DMS153 (cell line): ENCODE measurements at places on chromosomes 6 and 20.
A peak's percentile ranks its signal among the peaks of the same experiment; 100 is the strongest.

DNA sequence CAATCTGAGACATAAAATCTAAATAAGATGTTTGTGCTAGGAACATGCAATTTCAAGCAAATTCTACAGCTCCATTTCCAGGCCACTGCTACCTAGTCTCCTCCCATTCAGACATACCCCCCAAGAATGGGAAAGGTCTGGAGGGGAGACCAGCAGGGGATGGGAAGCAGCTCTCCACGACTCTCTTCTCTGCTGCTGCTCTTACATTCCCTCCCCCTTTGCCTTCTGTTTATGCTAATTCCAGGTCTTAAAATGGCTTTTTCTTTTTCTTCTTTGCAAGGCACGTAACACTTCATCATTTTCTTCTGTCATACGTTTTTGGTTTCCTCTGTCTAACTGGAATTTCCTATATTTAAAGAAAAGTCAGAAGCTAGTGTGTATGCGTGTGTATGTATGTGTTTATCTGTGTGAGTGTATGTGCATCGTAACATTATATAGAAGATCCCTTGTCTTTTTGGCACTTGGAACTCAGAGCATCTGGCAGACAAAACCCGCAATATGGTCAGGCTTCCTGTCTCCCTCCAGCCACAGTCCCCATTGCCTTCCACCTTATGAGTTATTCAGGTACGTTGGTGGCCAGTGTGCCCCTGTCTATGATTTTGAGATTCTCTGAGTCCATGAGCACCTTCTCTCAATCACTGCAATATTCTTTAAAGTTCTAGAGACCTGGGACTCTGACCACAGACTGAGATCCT lies 493.7 kb downstream of the BTBD3 start:
- DNase-seq, result no peak

DNA sequence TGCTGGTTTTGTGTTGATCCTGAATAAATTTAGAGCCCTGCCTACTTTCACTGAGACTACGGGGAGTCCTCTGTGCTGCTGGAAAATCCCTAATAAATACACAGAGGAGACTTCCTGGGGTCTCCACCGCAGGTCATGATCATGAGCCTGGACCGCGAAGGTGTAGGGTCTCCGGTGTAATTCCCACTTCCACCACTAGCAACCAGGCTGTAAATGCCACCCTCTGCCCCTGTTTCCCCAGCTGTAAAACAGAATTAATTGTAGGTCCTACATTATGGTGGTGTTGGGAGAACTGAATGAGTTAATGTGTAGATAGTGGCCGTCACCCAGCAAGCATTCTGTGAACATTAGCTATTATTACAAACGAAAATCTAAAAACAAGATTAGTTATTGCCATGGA lies 191.6 kb upstream of the THBS2 start:
- DNase-seq, result no peak

DNA sequence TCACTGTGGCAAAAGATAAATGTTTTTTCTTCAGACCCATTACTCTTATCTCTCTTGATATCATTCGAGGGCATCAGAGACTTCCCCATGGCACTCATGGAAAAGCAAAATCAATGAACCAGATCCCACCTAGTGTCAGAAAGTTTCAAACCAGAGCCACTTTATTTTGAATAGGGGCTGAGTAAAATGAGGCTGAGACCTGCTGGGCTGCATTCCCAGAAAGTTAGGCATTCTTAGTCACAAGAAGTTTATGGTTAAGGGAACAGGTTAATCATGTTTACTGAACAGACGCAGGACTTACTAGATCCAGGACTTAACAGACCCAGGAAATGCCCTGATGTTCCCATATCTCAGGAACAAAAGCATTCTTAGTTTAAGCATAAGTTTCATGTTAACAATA lies 369.9 kb downstream of the BTBD3 start:
- no peak for DNase-seq

GRCh38 chr20:53555081-53555480 lies 38.6 kb downstream of the ZNF217 start:
- DNase-seq, result no peak

DNA sequence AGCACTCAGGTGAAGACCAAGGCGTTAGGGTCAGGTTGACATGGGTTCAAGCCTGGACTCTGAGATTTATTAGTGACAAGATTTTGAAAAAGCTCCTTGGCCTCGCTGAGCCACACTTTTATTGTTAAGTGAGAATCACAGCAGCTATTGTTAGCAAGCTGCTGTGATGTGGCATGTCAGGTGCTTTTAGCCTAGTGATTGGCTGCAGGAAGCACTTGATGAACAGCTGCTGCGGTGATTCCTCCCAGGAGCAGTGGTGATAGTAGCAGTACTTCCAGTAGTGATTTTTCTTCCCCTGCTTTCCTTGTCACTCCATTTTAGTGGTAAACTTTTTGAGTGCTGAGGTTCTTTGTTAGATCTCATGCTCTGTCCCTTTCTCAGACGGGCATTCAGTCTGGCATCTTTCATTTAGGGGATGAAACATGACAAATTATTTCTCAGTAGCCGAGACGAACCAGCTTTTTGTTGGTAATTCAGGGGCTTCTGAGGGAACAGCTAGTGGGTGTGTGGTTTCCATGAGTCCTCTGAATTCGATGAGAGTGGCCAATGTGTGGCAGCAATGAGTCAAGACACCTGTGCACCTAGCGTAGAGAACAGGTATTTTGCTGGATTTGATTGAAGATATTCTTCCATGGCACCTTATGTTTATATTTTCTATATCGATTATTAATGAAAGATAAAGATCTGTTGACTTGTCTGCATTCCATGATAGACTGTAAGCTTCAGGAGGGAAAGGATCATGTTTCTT lies 696.7 kb downstream of the DHX35 start:
- DNase-seq, result no peak

DNA sequence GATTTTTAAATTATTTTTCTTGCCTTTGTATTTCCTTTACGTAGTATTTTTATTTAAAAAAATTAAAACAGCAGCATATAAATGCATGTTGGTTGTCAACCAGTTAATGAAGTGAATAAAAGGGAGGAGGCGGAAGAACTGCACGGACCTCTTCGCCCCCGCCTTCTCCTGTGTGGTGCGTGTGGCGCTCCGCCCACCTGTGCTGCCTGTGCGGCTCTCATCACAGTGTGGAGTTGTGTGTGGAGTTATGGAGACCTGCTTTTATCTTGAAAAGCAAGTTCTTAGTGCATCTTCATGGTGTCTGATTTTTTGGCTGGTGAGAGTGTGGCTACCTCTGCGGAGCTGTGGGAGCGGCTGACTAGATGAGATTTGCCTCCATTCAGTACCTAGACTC lies 58.4 kb downstream of the PTPN1 start:
- DNase-seq, result no peak

- DNase-seq, result no peak
Observed at GRCh38 chr6:138104618-138105213, 2.5 kb downstream of the PERP start.

GRCh38 chr6:108944707-108945680 lies 96.8 kb downstream of the ARMC2 start:
- no peak for DNase-seq

- DNase-seq, result no peak
Observed at GRCh38 chr20:35839904-35840303, 68.1 kb downstream of the PHF20 start.

GRCh38 chr6:13411484-13411883 lies 75.9 kb downstream of the GFOD1 start:
- no peak for DNase-seq

- no peak for DNase-seq
Observed at GRCh38 chr6:87522686-87523085, 49.9 kb downstream of the SLC35A1 start.

DNA sequence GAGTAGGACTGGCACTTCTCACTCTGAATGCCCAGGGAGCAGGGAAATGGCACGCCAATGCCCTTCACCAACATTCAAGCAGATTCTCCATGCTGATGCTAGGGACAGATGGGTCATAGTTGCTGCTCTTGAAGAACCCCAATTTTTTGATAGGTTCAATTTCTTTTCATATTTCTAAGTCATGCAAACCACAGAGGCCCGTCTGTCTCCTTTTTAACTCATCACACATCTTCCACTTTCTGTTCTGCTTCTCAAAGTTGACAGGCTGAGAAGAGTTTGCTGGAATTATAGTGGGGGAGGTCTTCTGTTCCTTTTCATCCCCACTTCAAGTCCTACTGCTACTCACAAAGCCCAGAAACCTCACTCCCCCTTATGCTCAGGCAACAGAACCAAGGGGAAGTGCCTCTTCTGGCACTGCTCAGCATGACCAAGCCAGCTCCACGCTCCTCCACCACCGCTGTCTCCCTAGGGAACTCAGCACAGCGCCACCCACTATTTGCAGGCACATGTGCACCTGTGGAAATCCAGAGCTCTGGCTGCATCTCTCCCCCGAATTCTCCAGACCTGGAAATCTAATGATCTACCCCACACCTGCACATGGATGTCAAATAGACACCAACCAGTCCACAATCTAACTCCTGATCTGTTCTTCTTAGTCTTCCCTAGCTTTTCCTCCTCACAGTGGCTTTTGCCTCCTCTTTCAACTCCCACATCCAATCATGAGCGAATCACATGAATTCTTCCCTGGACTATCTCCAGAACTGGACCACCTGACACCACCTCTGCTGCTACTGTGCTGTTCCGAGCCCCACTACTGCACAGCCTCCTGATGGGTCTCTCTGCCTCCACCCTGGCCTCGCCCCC lies 10.7 kb downstream of the ZBTB24 start:
- DNase-seq, result no peak

- DNase-seq, result peak; percentile 66
Observed at GRCh38 chr6:82144852-82145340, 102.6 kb downstream of the IBTK start.

GRCh38 chr6:31736021-31736767 lies at the start of gene CLIC1:
Gene CLIC1 (minus strand): TSS chr6:31736530. CDS start chr6:31736300, 230 bp downstream.
- peak; percentile 82 for DNase-seq

DNA sequence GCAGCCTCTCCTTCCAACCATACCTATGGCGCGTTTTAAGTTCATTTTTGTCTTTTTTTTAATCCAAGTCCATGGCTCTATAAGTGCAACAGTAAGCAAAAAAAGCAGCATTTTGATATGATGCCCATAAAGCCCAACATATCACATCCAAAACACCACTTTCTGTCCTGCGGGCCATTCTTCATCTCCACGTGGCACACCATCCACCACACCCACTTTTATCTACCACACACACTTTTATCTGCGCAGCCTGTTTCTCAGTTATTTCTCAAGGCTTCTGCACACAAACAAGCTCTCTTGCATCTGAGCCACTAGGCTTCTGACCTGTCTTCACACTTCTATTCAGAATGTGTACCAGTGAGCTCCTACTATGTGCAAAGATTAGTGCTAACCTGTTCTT lies 5.3 kb downstream of the GCLC start:
- no peak for DNase-seq

- no peak for DNase-seq
Observed at GRCh38 chr6:87628881-87629280, 38.9 kb downstream of the ORC3 start.

DNA sequence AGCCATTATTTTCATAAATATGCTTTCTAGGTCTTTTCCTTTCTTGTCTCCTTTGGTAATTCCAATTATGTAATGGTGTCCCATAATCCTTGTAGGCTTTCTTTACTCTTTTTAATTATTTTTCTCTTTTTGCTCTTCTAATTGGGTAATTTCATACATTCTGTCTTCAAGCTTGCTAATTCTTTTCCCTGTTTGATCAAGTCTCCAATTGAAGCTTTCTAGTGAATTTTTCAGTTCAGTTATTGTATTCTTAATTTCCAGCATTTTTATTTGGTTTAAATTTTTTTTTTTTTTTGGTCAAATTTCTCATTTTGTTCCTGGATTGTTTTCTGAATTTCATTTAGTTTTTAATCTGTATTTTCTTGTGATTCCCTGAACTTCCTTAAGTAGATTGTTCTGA lies 74.9 kb upstream of the UST start:
- DNase-seq, result no peak

DNA sequence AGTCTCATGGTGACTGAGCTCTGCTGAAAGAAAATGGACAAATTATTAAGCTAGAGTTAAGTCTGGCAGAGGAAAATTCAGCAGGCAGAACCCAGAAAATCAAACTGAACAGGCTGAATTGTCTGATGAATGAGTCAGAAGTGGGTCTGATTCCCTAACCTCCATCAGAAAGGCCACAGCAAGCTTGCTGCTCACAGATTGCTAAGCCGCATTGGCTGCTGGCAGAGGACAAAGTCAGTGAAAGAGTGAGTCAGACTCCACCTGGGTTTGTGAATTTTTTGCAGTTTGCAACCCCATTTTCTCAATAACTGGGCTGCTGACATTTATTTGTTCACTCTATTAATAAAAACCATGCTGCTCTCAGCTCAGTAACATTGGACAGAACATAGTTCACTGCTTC lies 191.3 kb downstream of the EPM2A start:
- no peak for DNase-seq

DNA sequence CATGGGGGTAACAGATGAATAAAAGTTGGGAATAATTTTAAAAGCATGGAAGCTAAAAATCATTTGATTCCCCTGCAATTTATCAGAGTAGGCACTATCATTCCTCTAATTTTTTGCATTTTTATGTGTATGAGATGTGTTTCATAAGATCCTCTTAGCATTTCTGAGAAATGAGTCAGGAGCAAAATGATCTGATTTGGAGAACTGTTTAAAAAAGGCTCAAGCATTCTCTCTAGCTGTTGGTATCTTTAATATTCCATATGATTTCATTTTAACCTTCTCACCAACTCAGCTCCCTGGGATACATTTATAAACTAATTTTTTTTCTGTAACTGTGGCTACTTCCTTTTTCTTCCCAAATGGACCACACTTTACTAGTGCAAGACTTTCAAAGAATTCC lies 60.9 kb downstream of the MCHR2 start:
- DNase-seq, result no peak

DNA sequence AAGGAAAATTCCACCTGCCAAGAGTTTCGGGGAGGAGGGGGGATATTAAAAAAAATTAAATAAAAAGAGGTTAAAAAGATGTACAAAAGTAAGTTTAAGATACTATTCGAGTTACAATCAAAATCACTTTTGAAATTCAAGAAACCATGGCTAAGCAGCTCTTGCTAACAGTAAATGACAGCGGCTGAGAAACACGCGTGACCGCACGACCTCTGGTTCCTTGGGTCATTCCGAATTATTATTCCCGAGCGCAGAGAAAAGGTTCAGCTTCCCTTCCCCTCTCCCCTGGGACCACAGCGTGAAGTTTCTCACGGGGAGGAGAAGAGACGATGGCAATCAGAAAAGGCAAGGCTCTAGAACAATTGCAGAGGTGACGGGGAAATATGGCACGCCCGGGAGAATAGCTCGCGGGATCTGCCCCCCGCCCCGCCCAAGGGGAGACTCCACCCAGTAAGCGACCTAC lies 496 bp downstream of the TMEM242 start:
- DNase-seq, result no peak

- DNase-seq, result no peak
Observed at GRCh38 chr6:39793516-39793915, 1.3 kb downstream of the DAAM2 start.

- no peak for DNase-seq
Observed at GRCh38 chr6:151413372-151414145, 22.2 kb upstream of the ZBTB2 start.
